HCT116 (cell line): ENCODE measurements at places on chromosomes 5 and 9. TPM values are rescaled to one million over a fixed set of nuclear protein-coding genes. Genes with fewer than 3 reads are reported as not detected.

- DNase-seq = no peak
These were observed 38.1 kb downstream of the SEMA6A start for GRCh38 chr5:116536316-116537083.

- no peak for DNase-seq
These were observed 34.8 kb downstream of the VAV2 start for GRCh38 chr9:133957328-133957727.

- DNase-seq = no peak
These were observed 180.4 kb upstream of the PPP1R26 start for GRCh38 chr9:135299239-135299590.

DNA sequence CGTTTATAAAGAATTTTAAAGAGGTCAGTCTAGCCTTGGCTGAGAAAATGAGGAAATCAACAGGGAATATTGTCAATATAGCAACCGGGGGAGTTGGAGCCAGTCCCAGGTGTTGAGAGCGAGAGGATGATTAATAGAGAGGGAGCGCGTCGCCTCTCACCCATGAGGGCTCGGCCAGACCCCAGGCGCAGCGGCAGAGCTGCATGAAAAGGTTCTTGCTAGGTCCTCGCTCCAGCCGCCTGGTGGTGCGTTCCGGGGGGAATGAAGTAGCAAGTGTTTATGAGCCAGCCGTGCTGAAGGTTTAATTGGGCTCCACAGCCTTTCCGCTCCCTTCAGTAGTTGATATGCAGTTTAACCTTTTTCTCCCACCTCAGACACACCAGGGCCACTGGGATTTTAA is 167.3 kb upstream of the IRX1 start:
- no peak for DNase-seq

DNA sequence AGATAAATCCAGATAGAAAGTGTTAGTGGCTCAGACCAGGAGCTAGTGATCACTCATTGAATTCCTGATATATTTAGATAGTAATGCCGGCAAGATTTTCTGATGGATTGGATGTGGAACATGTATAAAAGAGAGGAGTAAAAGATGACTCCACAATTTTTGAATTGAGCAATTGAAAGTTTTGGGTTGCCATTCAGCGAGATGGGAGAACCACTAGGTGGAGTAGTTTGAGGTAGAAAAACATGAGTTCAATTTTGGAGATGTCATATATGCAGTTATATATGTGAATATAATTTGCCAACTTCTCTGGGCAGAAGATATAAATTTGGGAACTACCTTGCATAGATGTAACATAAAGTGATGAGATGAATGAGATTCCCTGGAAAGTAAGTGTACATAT is 502.5 kb upstream of the SEMA6A start:
- peak; percentile 8 for DNase-seq

- no peak for DNase-seq
These were observed 711 bp upstream of the SUB1 start for GRCh38 chr5:32584646-32585045.

Gene PITX1
- 31.0 TPM for total RNA-seq

GRCh38 chr5:95043234-95043633 is 241.7 kb downstream of the MCTP1 start:
- DNase-seq = no peak

GRCh38 chr9:93699650-93700049 is 123.3 kb downstream of the PHF2 start:
- DNase-seq = no peak

DNA sequence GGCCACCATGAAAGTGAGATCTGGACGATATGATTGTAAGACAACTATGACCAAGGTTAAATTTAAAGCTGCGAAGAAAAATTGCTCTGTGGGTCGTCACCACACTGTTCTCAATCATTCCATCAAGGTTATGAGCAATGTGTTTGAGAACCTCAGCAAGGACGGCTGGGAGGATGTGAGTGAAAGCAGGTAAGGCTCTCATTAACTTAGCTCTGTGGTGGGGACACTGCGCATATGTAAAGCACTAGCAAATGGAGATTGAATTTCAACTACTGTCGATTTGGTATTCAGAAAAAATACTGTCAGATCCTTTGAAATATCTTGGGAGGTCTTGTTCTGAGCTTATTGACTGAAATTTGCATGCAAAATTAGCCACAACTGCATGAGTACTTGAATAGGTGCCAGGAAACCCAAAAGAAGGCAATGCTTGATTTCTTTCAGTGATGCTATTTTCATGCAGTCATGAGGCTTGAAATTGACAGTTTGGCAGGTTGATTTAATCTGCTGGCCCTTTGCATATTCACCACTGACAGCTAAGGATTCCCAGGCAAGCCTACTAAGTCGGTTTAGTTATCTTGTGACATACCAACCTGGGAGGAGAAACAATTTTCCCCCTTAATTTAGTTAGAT is 183.9 kb upstream of the SH3GL2 start:
- DNase-seq = no peak

GRCh38 chr9:126390923-126391322 is 64.3 kb downstream of the MVB12B start:
- no peak for DNase-seq

- DNase-seq = peak; percentile 79
These were observed 1.2 kb upstream of the BTF3 start for GRCh38 chr5:73496984-73497457.

DNA sequence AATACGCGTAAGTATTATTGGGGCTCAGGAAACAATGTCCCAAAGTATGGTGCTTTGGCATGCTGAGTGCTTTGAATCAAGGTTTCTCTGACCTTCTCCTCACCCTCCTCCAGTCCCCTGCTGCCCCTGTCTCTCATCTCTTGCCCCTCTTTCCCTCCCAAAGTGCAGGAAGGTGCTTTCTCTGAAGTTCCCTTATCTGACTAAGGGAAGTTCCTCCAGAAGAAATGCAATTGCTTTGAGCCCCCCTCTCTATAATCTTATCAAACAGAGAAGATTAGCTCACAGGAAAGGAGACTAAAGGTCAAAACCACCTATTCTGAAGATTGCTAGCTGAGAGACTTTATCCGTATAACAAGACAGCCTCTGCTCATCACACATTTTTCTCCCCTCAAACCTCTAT is 288.1 kb downstream of the ARL15 start:
- DNase-seq = no peak

GRCh38 chr5:95731571-95732554 is 727 bp downstream of the RHOBTB3 start:
- DNase-seq = no peak

DNA sequence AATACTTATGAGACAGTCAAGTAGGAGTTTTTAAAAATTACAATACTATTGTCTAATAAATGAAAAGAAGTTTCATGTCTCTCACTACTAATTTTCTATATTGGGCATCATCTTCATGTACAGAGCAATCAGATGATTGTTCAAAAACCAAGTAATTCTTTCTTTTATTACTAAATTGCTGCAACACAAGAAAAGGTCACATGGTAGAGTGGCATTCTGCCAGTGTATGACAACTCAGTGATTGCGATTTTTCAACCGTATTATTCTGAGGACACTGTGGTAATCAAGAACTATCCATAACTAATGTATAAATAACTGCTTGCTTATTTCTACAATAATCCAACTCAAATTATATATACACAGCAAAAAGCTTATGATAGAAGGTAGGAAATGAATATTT is 96.7 kb upstream of the GRHPR start:
- no peak for DNase-seq

Gene SPAAR
- total RNA-seq = not detected

DNA sequence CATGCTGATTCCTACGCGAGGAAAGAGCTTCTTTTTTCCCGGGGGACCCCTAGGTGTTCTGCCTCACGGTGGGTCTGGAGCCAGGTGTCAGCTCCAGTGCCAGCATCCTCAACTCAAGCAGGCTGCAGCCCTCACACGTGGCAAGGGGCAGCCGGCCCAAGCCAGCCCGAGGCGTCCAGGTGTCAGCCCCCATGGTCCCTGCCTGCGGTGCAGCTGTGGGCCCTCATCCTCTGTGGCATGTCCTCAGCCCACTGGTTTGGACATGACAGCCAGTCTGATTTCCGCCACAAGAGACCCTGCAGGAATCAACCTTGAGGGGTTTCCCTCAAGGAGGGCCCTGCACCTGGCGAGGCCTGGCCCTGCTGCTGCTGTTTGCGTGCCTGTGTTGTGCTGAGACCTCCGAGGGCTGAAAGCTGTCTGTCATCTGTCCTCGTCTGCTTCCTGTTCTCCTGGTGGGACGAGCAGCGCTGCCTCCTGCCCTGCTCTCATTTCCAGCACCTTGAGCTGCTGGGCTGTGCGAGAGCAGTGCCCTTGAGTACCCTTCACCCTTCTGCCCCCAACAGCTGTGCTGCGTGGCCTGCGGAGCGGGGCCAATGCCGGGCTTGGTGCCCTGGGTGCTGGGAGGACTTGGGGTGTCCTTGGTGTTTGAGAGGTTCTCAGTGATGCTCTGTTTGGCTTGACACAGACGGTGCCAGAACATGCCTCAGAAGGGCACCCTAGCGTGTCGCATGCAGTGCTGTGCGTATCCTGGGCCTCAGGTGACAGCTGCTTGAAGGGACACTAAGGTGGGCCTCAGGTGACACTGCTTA is 137.6 kb downstream of the CACNA1B start:
- no peak for DNase-seq
